ENCODE measurements at places on chromosomes 12 and 14.

DNA sequence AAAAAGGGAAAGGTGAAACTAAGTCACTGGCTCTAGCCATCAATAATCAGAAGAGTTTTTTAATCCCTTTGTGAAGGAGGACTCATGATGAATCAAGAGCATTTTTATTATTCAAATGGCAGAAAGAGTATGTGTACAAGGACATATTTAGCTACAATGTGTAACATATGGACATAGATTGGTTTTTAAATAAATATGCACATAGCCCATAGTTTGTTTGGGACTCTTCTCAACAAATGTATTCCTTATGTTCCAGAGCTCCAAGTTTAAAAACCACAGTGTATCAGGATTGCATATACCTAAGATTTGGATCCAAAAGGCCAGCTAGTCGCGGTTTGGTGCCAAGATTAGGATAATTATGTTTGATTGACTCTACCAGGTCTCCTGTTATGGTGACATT is 104.2 kb downstream of the C12orf50 start:
- no peak for DNase-seq

GRCh38 chr12:64452559-64453329 is 824 bp downstream of the TBK1 start:
- DNase-seq = no peak

DNA sequence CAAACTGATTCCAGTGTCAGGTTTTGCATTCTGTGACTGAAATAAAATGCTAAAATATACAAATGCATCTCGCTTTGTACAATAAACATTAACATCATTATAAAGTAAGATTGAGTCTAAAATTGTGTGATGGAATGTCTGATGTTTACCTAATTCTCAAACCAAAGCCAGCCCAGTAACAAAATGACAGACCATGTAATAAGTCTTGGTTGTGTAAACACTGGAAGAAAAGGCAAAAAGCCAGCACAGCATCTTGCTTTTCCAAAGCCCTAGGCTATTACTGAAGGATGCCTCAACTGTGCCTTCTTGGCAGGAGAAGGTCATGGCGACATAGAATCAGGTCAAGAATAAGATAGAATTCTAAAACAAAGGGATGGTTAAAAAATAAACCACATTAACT is 169.6 kb downstream of the EGLN3 start:
- no peak for DNase-seq

- DNase-seq = peak; percentile 20
Observed at GRCh38 chr12:2959192-2959504, at the start of gene TEAD4. TSS of gene TEAD4 (plus strand) at chr12:2959397.

- no peak for DNase-seq
Observed at GRCh38 chr14:100325231-100325632, 2.1 kb downstream of the SLC25A47 start.

- DNase-seq = peak; percentile 66
Observed at GRCh38 chr14:72049462-72049861, 117.2 kb downstream of the RGS6 start.

DNA sequence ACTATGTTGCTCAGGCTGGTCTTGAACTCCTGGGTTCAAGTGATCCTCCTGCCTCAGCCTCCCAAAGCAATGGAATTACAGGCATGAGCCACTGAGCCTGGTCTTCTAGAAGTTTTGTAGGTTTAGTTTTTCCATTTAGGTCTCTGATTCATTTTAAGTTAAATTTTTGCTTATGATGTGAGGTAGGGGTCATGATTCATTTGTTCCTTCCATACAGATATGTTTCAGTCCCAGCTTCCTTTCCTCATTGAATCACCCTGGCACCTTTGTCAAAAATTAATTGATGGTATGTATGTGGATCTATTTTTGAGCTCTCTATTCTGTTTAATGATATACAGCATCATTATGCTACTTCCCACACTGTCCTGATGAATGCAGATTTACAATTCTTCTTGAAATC is 25.6 kb upstream of the CABP1 start:
- no peak for DNase-seq

GRCh38 chr12:127008755-127009403 is 1258.1 kb upstream of the TMEM132C start:
- no peak for DNase-seq

- DNase-seq = peak; percentile 26
Observed at GRCh38 chr12:7907009-7907408, 29.0 kb downstream of the SLC2A3 start.

- no peak for DNase-seq
Observed at GRCh38 chr12:85874031-85874461, at the start of gene NTS. TSS of gene NTS (plus strand) at chr12:85874295. CDS start at chr12:85874404, 109 bp downstream.

GRCh38 chr12:50402264-50403000 is 1.7 kb downstream of the LARP4 start:
- no peak for DNase-seq

- DNase-seq = no peak
Observed at GRCh38 chr12:65269603-65270002, 8.9 kb upstream of the MSRB3 start.

- no peak for DNase-seq
Observed at GRCh38 chr12:73383584-73384222, 1111.5 kb downstream of the TRHDE start.

DNA sequence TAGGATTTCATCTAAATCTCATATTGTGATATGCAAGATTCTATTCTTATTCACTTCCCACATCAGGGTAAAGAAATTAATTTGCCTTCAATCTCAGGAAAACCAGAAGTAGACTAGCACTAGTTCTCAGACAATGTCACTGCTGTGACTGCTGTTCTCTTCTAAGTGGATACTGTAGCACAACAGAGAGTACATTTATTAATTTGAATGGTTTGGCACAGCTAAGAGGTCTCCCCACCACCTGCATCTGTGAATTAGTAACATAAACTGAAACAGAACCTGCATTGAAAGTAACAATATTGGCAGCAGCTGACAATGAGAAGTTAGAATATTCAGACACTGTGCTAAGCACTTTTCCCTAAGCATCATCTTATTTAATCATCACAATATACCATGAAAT is 253.1 kb downstream of the PDZRN4 start:
- DNase-seq = no peak

GRCh38 chr14:69315301-69315700 is 55.3 kb downstream of the GALNT16 start:
- DNase-seq = no peak

- DNase-seq = no peak
Observed at GRCh38 chr14:54680651-54681050, 113.7 kb downstream of the SAMD4A start.

GRCh38 chr14:89248411-89249064 is 168.5 kb downstream of the FOXN3 start:
- no peak for DNase-seq
